ENCODE measurements at places on chromosomes 1 and 21.

DNA sequence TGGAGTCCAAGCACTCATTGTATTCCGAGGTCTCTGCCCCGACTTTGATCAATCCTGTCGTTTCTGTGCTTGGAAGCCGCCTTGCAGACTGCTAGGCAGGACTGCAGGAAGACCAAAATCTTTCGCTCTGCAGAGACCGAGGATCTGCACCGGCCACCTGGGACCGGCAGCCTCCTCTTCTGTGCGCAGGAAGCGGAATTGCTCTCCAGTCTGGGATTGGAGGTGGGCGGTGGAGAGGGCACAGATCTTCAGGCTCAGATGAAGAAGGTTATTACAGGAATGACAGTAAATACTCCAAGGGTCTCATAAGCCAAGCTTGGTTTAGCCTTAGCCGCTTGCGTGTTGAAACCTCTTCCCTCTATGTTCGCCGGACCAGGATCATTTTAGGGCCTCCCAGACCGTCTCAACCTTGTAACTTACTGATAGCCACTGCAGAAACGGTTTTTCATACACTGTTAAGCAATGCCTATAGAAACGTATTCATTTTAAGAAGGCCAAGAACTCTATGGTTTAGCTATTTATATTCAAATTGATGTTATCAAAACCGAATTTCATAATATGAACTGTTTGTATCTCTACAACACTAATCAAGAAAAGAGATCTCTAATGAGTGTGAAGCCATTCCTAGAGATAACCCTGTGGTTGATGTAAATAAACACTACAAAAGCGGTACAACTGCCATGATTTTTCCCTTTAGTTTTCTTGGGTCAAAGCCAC, 1.1 kb downstream of the MIA3 start:
- DNase-seq = no peak

DNA sequence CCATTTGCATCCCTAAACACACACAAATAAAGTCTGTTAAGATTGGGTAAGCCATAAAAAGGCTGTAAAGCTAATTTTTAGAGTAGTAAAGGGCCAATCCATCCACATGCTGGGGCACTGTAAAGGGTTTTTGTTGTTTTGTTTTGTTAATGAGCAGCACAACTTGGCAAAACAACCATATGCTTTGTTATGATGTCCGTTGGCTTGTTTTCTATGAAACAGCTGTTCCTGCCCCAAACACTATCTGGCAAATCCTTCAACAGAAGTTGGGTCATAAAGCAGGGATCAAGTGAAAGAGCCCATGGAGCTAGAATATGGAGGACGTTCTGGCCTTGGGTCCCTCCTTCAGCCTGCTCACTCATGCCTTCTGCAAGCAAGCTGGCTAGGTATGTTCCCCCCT, 183.6 kb downstream of the APP start:
- DNase-seq = no peak

DNA sequence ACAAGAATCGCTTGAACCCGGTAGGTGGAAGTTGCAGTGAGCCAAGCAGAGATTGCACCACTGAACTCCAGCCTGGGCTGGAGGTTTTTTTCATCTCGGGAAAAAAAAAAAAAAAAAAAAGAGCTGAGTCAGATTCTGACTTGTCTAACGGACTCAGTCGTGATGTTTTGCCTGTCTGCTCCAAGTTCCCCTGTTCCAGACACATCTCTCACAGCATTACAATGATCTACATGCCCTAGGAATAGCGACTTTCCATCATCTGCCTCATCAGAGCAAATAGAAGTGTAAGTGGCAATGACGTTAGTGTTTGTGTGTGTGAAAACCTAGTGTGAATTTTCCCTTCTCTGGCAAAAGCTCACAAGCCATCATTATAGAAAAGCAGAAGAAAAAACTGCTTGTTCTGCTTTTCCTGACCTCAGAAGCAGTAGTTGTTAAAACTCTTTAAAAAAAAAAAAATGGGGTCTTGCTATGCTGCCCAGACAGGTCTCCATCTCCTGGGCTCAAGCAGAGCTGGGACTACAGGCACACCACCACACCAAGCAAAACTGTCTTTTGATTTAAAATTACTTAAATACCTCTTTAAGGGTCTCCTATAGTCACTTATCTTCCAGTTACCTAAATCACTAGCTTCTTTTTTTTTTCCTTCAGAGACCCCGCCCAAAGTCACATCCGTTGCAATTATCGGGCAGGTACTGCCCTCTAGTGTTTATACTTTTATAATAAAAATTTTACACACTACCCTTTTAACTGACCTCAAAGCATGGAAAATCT, 37.3 kb downstream of the PLEKHO1 start:
- DNase-seq = no peak

- no peak for DNase-seq
Measured at GRCh38 chr1:29309075-29309474, 72.8 kb downstream of the PTPRU start.

DNA sequence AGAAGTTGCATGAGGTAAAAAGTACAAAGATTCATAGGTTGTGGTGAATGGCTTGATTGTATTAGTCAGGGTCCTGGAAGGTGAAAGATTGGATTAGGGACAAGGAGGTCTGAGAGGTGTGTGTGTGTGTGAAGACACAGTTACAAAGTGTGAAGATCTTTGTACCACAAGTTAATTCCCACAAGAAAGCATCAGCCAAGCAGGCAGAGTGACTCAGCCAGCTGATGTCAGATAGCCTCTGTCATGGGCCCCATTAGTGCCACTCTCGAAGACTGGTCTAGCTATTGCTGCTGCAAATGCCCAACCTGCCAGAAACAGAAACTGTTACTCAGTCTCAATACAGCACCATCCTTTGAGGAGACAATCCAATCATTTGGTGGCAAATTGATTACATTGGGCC, 96.5 kb downstream of the DTL start:
- no peak for DNase-seq

Data from stimulated activated CD8-positive, alpha-beta memory T cell treated with anti-CD3 and anti-CD28 coated beads, Interleukin-7, amount 100 ng/mL, for 1 hour (primary cell).